Neural progenitor cell (in vitro differentiated cells): ENCODE measurements at places on chromosomes 16 and 17. TPM values are rescaled to one million over a fixed set of nuclear protein-coding genes. Genes with fewer than 3 reads are reported as not detected.

DNA sequence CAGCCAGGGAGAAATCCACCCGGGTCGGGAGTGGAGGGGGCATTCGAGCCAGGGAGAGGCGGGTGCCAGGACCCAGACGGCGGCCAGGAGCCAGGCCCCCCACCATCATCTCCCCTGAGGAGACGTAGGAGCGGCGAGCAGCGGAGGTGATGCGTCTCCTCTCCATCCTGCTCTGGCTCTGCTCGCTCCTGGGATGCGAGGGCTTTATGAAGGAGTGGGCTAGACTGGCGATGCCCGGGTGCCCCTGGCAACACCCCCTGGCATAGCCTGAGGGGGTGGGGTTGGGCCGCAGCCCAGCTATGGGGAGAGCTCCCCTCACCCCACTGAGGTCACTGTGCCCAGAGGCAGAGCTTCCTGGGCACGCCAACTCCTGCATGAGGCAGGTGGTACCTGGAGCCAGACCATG lies at the start of gene GFAP:
TSS of gene GFAP (minus strand) at position 180 of the 406 bp plus-strand sequence. CDS start at position 166, 14 bp downstream.
- DNase-seq: no peak
- H3K4me1 ChIP-seq: peaks cover 6% of the 10 kb centered on the region
- H3K27ac ChIP-seq: no peak within 1 kb of the TSS
- H3K4me3 ChIP-seq: no peak within 1 kb of the TSS
- H3K36me3 ChIP-seq: no peaks in the 10 kb centered on the region

- H3K27ac ChIP-seq: no peak overlapping the region
- H3K4me1 ChIP-seq: peaks cover 10% of the 10 kb centered on the region
- H3K4me3 ChIP-seq: no peak overlapping the region
- H3K27me3 ChIP-seq: no peaks in the 10 kb centered on the region
- H3K36me3 ChIP-seq: no peaks in the 10 kb centered on the region
Observed at GRCh38 chr16:10226141-10226986, 44.1 kb upstream of the GRIN2A start.

GRCh38 chr17:33416131-33416530 lies 123.0 kb upstream of the ASIC2 start:
- no peak overlapping the region for H3K4me3 ChIP-seq
- no peak for DNase-seq
- peaks cover 6% of the 10 kb centered on the region for H3K4me1 ChIP-seq
- no peaks in the 10 kb centered on the region for H3K36me3 ChIP-seq

GRCh38 chr17:57523926-57524632 lies 221.0 kb downstream of the CCDC182 start:
- peak overlapping the region; percentile 3 for H3K27ac ChIP-seq
- H3K27me3 ChIP-seq: no peaks in the 10 kb centered on the region
- no peaks in the 10 kb centered on the region for H3K36me3 ChIP-seq
- H3K4me3 ChIP-seq: no peak overlapping the region

- H3K27me3 ChIP-seq: no peaks in the 10 kb centered on the region
- H3K4me3 ChIP-seq: no peak overlapping the region
- H3K36me3 ChIP-seq: no peaks in the 10 kb centered on the region
- H3K27ac ChIP-seq: no peak overlapping the region
Observed at GRCh38 chr16:3665508-3665907, 11.0 kb downstream of the DNASE1 start.

- no peak overlapping the region for H3K4me3 ChIP-seq
- no peak for DNase-seq
- no peaks in the 10 kb centered on the region for H3K4me1 ChIP-seq
- H3K27ac ChIP-seq: no peak overlapping the region
Observed at GRCh38 chr16:10362077-10362863, 23.6 kb upstream of the ATF7IP2 start.

DNA sequence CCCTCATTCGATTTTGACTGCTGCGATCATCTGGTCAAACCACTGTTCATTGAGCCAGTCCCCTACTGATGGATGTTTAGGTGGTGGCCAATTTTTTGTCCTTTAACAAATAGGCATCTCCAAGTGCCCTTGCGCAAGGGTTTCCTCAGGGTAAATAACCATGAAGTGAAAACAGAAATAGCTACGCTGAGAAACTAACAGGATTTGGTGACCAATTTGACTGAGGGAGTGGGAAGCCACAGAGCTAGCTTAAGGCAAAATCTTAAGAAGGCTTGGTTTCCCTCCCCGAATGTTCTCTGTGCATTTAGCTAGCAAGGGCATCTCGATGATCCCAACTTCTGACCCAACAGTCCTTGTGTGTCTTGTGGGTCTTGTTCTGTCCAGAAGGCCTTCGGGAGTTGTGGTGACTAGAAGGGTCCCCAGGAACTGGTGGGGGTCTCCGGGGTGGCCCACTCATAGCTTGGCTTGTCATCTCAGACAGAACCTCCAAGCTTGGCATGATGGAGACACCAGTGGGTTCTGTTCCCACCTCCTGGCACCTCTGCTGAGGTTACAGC lies 117.2 kb downstream of the SOCS1 start:
- peaks cover 29% of the 10 kb centered on the region for H3K4me1 ChIP-seq
- no peaks in the 10 kb centered on the region for H3K27me3 ChIP-seq
- DNase-seq: no peak
- H3K36me3 ChIP-seq: no peaks in the 10 kb centered on the region
- no peak overlapping the region for H3K4me3 ChIP-seq

- no peak for DNase-seq
- H3K27me3 ChIP-seq: no peaks in the 10 kb centered on the region
- H3K27ac ChIP-seq: no peak overlapping the region
- H3K4me3 ChIP-seq: no peak overlapping the region
Observed at GRCh38 chr16:84967828-84968227, 43.5 kb downstream of the ZDHHC7 start.

- no peak overlapping the region for H3K27ac ChIP-seq
- H3K4me1 ChIP-seq: peaks cover 1% of the 10 kb centered on the region
- H3K36me3 ChIP-seq: no peaks in the 10 kb centered on the region
- no peak for DNase-seq
- no peaks in the 10 kb centered on the region for H3K27me3 ChIP-seq
Observed at GRCh38 chr16:17566075-17566474, 95.3 kb upstream of the XYLT1 start.

GRCh38 chr17:43645765-43646481 lies 15.8 kb downstream of the MEOX1 start:
- H3K4me1 ChIP-seq: no peaks in the 10 kb centered on the region
- peak; percentile 49 for DNase-seq
- peak overlapping the region; percentile 39 for H3K4me3 ChIP-seq
- no peak overlapping the region for H3K27ac ChIP-seq
- H3K36me3 ChIP-seq: no peaks in the 10 kb centered on the region

The NXPH3 gene
- 3.6 and 10.7 TPM in 2 replicates for total RNA-seq

The METTL2A gene
- 35.6 and 35.7 TPM in 2 replicates for total RNA-seq

The KCNG4 gene
- total RNA-seq: not detected in 2 replicates

The PEX12 gene
- total RNA-seq: 6.5 and 7.0 TPM in 2 replicates

The SULT1A1 gene
- total RNA-seq: 2.3 and 4.2 TPM in 2 replicates
